ENCODE measurements at places on chromosomes 2 and 18. TPM values are rescaled to one million over a fixed set of nuclear protein-coding genes. Genes with fewer than 3 reads are reported as not detected.
A peak's percentile ranks its signal among the peaks of the same experiment; 100 is the strongest.

Gene PRKAG3
- total RNA-seq, result not detected

Gene DYNAP
- not detected for total RNA-seq

GRCh38 chr2:45860136-45861121 is 209.0 kb downstream of the PRKCE start:
- no peak for DNase-seq

DNA sequence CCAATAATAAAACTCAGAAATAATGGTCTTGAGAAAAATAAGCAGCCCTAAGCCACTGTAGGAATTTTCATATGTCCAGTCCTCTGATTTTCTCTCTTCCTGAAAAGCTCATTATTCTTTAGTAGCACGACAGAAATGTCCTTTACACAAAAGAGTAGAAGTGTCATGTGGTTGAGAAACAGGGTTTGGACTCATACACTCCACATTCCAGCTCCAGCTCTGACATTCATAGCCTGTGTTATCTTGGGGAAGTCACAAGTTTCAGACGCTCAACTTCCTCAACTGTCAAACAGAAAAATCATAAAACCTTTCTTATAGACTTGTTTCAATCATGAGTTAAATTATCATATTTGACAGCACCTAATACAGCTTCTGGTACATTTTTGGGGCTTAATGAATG is 511.5 kb downstream of the TNS1 start:
- no peak for DNase-seq

Gene C18orf54
- total RNA-seq, result 5.4 TPM

GRCh38 chr2:212915121-212915782 is 236.2 kb downstream of the IKZF2 start:
- no peak for DNase-seq

Gene SCN2A
- 0.73 TPM for total RNA-seq

Gene CCDC68
- not detected for total RNA-seq

GRCh38 chr18:77173275-77174030 is 40.9 kb upstream of the MBP start:
- DNase-seq, result no peak

GRCh38 chr2:71897836-71898235 is 249.8 kb downstream of the CYP26B1 start:
- DNase-seq, result peak; percentile 60

- no peak for DNase-seq
Measured at GRCh38 chr2:22832196-22832595, 552.8 kb upstream of the KLHL29 start.

Gene NXPH2
- not detected for total RNA-seq

DNA sequence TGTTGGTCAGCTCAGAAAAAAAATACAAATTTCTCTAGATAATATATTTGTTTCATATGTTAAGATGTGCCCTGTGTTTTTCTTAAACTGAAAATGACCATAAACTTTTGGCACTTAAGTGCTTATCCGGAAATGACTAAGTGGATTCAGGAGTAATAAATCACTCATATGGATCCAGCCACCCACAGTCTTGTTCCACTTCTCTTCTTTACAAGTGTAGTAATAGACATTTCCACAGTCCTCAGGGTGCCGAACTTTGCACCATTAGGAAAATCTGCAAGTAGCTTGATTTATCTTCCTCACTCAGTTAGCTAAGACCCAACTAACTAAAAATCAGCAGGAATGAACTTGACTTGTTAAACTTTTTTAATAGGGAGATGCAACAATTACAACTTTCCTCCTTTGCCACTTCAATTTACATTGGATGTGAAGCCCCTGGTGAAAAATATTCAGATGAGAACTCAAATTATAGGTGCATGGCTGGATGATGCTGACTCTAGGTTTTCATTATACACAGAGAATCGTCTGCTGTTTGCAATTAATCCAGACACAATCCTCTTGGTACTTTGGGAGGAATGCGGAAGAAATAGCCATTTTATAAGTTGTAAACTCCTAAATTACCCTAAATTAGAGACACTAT is 322.5 kb downstream of the ARHGAP15 start:
- no peak for DNase-seq

- DNase-seq, result no peak
Measured at GRCh38 chr18:68778280-68778886, 19.5 kb upstream of the CCDC102B start.

- no peak for DNase-seq
Measured at GRCh38 chr2:21404827-21405625, 281.3 kb downstream of the TDRD15 start.

All from osteocyte (in vitro differentiated cells).